ENCODE measurements at places on chromosomes 2 and 18. TPM values are rescaled to one million over a fixed set of nuclear protein-coding genes. Genes with fewer than 3 reads are reported as not detected.

The QPCT gene
- total RNA-seq = 3.7 TPM

- no peak for DNase-seq
Observed at GRCh38 chr18:47736376-47737140, 193.9 kb downstream of the SMAD2 start.

The PSMD14 gene
- total RNA-seq = 59.2 TPM

DNA sequence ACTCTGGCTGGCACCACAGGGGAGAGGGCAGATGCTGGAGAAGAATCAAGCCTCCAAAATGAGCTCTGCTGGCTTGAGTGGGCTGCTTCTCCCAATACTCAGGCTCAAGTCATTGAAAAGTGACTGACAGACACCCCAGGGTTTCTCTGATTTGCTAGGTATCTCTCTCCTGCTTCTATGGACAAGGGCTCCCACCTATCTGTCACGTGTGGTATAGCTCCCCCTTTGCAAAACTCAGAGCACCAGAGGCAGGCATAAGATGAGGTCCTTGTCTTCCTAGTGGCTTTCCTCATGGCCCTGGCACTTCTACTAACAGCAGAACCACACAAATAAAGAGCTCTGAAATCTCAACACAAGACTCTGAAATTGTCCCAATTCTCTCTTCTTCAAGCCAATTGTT is 105.2 kb downstream of the GALNT14 start:
- no peak for DNase-seq

DNA sequence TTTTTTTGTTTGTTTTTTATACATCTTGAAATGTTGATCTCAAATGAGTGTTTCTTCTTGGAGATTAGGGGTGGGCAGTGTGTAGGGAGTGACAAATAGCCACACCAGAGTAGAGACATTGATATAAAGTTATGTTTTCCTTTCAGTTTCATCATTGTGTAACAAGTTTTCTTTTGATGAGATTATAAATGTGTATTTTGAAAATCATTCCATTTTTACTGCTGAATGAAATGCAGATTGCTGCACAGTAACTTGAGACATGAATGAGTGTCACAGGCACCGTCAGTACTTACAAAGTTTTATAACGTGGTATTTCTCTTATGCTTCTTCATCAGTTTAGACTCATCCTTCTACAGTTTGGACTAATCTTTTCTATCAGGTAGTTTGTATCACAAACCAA is 370 bp downstream of the MEP1B start:
- no peak for DNase-seq

GRCh38 chr18:10205151-10205550 is 249.3 kb upstream of the APCDD1 start:
- DNase-seq = no peak

DNA sequence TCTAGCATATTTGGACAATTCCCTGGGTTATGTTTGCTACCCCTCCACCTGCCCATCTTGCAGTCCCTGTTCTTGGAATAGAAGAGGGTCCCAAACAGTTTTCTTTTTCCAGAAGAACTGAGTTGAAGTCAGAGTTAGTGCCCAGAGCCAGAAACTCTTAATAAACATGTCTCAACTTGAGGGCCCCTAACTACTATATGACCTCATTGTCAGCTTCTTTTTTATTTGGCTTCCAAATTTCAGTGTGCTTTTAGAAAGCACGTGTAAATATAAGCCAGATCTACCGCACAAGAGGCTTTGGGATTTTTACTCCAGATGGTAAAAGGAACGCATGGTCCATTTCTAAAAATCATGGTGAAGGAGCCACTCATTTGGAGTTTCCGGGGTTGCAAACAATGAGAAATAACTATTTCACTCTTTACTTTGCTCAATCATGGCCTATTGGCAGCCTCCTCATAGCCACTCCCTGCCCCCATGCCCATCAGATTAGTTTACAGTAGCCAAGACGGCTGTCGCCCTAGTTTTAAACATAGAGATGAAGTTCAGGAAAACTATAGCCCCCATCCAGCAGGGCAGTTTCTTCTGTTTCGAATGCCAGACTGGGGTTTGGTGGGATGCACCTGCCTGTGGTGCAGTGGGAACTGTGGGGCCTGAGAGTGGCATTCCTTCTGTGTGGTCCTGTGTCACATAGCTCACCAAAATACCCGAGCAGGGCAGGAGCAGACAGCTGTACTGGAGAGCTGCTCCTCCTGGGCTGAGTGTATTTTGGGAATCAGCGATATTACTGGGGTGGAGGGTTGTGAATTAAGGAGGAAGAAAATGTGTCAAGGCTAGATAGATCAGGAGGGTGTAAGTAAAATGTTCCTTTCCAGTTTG is 1.7 kb downstream of the MAPRE3 start:
- no peak for DNase-seq

GRCh38 chr2:113230531-113230930 is 48.2 kb downstream of the PAX8 start:
- DNase-seq = no peak

DNA sequence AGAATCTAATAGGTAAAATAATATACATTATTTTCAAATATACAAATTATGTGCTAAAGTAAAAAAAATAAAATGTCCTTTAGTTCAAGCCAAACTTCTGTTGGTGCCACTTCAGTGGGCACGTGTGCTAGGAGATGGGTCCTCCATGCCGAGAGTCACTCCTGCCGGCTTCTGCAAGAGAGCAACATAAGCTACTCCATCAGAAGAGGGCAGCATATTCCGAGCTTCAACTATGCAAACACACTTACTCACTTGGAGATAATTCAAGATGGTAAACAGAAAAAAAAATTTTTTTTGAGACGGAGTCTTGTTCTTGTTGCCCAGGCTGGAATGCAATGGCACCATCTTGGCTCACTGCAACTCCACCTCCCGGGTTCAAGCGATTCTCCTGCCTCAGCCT is 24.4 kb downstream of the CNOT11 start:
- no peak for DNase-seq

GRCh38 chr2:63898839-63899238 is 57.1 kb downstream of the UGP2 start:
- no peak for DNase-seq

The LDLRAD4 gene
- 38.3 TPM for total RNA-seq

DNA sequence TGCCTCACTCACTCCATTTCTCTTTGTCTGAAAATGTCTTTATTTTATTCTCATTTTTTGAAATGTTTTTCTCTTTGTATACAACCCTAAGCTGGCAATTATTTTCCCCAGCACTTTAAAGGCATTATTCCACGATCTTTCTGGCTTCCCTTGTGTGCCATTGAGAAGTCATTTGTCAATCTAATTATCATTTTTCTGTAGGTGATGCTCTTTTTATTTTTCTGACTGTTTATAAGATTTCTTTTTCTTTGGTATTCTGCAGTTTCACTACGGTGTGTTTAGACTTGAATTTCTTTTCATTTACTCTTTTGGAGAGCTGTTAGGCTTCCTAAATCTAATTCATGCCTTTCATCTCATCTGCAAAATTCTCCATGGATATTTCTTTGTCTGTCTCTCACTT is 8.1 kb downstream of the SCYGR4 start:
- DNase-seq = no peak

DNA sequence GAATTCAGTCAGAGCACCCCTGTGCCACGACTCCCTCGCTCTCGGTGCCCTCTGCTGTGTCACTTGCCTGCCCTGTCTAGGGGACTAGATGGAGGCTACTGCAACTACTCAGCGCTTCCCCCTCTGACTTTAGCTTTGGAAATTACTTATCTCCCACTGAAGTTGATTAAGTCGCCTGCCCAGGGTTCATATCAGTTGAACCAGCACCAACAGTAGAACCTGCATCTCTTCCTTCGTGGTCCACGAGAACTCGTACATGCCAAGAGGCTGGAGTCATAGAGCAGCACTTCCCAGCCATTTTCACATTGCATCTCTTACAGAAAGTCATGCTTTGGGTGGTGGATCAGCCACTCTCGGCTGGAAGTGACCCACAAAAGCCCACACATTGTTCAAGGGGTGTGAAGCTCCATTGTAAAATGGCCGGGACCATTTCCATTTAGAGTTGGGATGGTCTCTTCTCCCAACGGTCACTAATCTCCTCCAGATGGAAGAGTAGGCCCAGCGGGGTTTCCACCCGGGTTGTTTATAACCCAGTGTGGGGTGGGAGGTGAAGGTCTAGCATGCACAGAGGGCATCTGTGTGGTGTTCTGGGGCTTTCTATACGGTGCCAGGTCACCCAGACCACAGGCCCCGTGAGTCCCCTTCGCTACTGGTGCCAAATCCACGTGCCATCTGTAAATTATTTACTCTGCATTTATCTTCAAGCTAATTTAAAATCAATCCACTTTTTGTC is 38.0 kb downstream of the STEAP3 start:
- no peak for DNase-seq

DNA sequence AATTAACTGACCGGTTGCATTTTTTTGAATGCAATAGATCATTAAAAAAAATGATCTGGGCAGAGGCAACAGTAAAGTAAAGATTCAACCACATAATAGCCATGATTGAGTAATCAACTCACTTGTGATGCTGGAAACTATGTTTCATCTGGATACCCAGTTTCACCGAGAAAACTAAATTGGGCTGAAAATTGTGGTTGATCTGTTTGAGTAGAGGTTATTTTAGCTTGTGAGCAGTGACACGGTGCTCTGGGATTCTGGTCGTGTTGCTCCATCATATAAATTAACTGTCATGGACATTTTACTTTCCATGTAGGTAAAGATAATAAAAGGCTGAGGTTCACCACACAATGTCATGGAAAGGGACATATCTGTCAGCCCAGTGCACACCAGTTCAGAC is 58.7 kb downstream of the CD226 start:
- DNase-seq = no peak
